ENCODE measurements at places on chromosomes 3 and 15. TPM values are rescaled to one million over a fixed set of nuclear protein-coding genes. Genes with fewer than 3 reads are reported as not detected.

- DNase-seq, result no peak
Observed at GRCh38 chr3:14139771-14140170, 14.9 kb downstream of the TMEM43 start.

DNA sequence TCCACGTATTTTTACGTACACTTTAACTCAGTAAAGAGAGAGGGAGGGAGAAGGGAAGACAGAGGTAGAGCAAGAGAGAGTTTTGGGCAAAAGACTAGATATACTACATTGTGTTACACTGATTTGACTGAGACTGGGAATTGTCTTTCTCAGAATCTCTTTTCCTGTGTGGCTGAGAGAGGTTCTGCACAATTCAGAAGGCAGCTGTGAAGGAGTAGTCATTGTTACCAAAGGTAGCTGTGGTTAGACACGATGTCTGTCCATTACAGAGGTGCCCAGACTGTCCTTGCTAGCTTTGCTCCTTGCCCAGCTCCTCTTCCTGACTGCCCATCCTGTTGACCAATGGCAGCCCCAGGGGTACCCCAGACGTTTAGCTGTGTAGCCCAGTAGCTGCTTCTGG is 577.5 kb upstream of the CBLB start:
- no peak for DNase-seq

DNA sequence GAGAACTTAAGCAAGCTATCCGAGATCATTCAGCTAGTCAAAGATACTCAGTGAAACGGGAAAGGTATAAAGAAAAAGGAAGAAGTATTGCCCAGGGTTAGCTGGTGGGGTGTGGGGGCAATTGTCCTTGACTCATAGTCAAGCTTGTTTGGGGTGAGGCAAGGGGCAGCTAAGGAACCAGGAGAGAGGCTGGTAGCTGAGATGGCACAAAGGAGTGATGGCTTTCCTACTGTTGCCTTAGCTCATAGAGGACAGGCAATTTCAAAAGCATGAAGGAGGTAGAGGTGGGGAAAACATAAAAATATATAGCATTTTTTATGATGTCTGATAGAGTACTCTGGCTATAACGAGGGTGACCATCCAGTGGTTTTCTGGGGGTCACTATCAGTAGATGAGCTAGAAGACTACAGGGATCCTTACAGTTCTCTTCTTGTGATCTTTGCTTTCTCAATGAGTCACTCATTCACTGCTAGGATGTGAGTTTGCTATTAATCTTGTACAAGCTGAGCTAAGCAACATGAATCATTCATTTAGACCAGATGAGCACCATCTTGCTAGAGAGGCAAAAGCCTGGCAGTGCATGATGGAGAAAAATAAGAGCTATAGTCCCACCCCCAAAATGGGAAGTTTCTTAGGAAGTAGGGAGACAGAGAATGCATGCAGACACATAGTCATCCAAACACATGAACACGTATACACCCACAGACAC is 207.1 kb upstream of the PFN2 start:
- DNase-seq, result no peak

DNA sequence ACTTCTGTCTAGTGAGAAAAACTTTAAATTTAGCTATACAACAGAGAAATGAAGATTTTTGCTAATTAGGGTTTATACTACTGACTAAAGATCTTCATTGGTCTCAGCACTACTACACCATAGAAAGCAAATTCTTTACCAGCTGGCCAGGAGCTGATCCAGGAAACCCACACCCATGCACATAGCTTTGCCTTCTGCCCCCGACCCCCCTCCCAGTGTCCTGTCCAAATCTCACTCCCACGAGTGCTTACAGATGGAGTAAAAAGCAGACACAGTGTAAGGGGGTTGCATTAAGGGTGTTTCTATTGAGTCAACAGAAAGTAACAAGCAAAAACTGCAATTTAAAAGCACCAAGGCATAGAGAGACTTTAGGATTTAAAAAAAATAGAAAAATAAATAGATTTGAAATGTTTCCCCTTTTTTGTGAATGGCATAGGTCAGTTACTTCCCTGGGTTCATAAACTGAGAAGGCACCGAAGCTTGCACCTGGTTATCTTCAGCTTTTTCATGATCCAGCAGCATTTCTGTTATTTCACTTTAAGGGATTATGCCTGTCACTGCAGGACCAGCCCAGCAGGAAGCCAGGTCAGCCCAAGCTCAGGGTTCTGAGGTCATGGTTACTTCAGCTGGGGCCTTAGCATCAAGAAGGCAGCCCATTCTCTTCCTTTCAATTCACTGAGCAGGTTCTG is 124.3 kb downstream of the CTNNB1 start:
- DNase-seq, result no peak

Gene TMEM207
- not detected for total RNA-seq

GRCh38 chr15:88918738-88919137 is 5.6 kb upstream of the MFGE8 start:
- no peak for DNase-seq

Gene SLC51A
- not detected for total RNA-seq

Gene CNBP
- 379 TPM for total RNA-seq

Gene GLT8D1
- total RNA-seq, result 104 TPM

DNA sequence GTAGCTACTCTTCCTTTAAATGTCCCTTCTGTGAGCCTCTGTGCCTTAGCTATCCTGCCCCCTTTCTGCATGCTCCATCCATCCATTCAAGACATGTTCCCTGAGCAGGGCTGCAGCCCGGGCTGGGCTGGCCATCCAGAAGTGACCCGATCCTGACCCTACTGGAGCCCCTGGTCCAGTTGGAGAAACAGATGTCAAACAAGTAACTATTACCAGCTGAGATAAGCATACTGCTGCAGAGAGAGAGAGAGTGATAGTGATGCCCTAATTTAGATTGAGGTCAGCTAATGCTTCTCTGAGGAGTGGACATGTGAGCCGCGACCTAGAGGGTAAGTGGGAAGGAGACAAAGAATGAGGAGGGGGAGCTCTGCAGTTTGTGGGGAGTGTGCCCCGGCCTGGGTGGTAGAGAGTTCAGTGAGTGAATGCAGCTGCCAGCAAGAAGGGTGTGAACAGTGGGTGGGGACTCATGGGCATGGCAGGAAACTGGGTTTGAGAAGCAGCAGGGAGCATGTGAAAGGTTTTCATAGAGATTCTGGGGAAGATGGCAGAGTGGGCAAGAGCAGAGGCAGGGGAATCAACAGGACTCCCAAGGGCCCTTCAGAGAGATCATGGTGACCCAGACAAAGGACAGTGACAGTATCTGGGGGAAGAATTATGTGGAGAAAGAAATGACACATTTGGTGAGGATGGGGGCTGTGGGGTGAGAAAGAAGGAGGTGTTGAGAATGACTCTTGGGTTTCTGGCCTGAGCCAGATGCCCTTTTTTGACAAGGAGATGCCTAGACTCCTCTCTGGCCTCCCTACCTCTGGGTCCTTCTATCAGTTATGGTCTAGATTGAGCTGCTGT is 44.9 kb downstream of the CHCHD6 start:
- DNase-seq, result no peak

Gene CHL1
- 11.3 TPM for total RNA-seq

- no peak for DNase-seq
Observed at GRCh38 chr3:55607844-55608243, 120.7 kb upstream of the WNT5A start.

- no peak for DNase-seq
Observed at GRCh38 chr3:87796137-87796842, 262.5 kb downstream of the CGGBP1 start.

GRCh38 chr3:37742574-37743212 is 119.0 kb upstream of the CTDSPL start:
- DNase-seq, result no peak

Gene MYRIP
- total RNA-seq, result not detected

DNA sequence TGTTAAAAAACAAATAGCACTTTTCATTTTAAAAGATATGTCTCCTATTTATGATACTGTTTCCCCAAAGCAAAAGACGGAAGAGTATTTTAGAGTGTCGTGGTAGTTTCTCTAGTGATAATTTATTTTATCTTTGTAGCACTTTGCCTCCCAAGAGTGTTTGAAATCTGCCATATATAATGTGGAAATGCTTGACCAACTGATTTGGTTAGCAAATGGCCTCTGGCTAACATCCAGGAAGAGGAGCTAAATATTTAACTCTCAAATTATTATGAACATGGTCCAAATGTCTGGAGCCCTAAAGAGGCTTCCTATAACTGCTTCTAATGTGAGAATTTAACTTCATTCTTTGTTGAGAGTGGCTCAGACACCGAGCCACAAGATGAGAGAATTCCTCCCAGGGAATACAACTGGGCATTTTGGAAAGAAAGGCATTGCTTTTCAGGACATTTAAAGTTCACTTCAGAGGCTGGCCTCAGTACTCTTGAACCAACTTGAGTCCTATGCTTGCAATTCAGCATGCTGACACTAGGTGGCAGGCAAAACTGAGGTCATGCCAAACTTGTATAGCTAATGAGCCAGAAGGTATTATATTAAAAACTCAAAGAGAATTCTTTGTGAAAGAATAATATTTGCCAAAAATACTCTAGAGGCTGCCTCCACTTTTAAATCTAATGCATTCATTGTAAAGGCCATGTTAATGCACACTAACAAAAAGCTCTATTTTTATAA is 104.5 kb downstream of the RARB start:
- no peak for DNase-seq
